GM23248 (cell line): ENCODE measurements at places on chromosomes 4 and X. TPM values are rescaled to one million over a fixed set of nuclear protein-coding genes. Genes with fewer than 3 reads are reported as not detected.
A peak's percentile ranks its signal among the peaks of the same experiment; 100 is the strongest.

USP17L5 gene
- total RNA-seq: not detected in 2 replicates

DUSP21 gene
- not detected in 2 replicates for total RNA-seq

GRCh38 chr4:150457802-150458201 is 124.1 kb upstream of the MAB21L2 start:
- 0 out of 2 replicates have a peak, but pooled peaks cover 4% of the 10 kb centered on the region for H3K4me1 ChIP-seq
- no peaks in the 10 kb centered on the region for H3K27me3 ChIP-seq
- no peak overlapping the region for H3K4me3 ChIP-seq
- no peak overlapping the region for H3K27ac ChIP-seq
- no peak for DNase-seq
- H3K36me3 ChIP-seq: no peaks in the 10 kb centered on the region

- H3K4me3 ChIP-seq: no peak overlapping the region
- peaks cover 35% of the 10 kb centered on the region for H3K27me3 ChIP-seq
- H3K36me3 ChIP-seq: no peaks in the 10 kb centered on the region
Measured at GRCh38 chr4:26204911-26205370, 115.9 kb upstream of the RBPJ start.

DNA sequence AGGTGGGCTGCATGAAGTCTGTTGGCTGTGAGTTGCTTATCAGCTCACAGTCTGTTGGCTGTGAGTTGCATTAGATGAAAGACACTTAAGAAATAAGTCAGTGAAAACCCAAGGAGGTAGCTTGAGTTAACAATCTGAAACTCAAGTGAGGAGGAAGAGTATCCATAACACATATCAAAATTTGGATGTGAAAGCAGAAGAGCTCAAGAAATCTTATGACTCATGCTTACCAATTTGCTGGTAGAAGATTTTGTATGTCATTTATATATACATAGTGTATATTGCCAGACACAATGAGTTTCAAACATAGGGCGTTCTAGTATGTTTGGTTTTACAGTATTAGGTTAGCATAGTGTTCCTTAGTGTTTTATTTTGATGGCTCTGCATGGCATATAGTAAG is 107.4 kb downstream of the DDIT4L start:
- no peak overlapping the region for H3K27ac ChIP-seq
- no peak for DNase-seq
- no peaks in the 10 kb centered on the region for H3K27me3 ChIP-seq
- peaks cover 14% of the 10 kb centered on the region for H3K4me1 ChIP-seq
- no peaks in the 10 kb centered on the region for H3K36me3 ChIP-seq

DNA sequence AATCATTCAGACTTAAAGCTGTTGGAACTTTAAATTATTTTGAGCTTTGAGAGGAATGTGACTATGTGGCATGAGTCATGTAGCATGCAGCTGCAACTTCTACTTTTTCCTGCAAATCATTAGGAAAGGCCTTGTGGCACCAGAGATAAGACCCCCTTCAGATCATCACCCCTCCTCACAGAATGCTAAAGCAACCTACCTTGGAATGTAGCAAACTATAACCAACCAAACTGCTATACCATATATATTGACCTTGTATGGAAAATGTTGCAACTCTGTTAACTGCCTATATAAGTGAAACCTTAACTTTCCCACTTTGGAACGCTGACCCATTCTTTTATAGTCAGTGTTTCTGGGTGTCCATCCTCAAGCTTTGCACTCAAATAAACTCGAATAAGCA is 32.0 kb downstream of the ATXN3L start:
- peak overlapping the region; percentile 75 for H3K27ac ChIP-seq
- H3K36me3 ChIP-seq: no peaks in the 10 kb centered on the region
- H3K4me1 ChIP-seq: peaks cover 41% of the 10 kb centered on the region
- peak; percentile 61 for DNase-seq
- H3K27me3 ChIP-seq: no peaks in the 10 kb centered on the region
- H3K4me3 ChIP-seq: no peak overlapping the region

DNA sequence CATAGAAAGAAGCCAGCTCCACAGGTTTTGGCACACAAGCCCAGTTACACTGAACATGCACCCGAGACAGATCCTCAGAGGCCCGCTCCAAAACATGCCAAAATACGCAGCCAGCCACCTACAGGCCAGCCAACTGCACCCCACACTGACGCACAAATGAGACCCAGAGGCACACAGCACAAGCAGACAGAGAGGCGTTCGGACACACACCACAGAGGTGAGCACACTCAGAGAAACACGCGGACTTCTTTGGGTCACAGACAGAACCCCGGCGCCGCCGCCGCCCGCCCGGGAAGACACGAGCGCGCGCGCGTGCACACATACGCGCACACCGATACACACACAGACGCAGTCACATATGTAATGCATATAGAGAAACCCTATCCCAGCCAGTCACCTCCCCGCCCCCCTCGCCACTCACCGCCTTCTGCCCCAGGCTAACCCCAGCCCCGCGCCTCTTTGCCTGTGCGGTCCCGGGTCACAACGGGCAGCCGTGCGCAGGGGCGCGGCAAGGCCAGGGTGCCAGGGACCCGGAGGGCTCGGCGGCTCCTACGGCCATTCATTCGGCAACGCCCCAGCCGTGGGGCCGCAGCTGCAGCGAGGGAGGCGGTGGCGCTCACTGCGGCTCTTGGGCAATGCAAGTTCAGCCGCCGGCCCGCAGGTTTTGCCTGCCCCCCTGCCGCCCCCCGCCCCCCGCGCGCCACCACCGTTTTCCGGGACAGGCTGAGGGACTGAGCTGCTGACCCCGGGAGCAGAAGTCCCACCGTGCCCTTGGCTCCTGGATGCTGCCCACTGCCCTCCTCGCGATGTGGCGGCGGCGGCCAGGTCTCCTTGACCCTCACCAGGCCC is 553 bp downstream of the SEPTIN6 start:
- H3K27me3 ChIP-seq: no peaks in the 10 kb centered on the region
- no peaks in the 10 kb centered on the region for H3K36me3 ChIP-seq
- H3K4me3 ChIP-seq: peak overlapping the region; percentile 80

DNA sequence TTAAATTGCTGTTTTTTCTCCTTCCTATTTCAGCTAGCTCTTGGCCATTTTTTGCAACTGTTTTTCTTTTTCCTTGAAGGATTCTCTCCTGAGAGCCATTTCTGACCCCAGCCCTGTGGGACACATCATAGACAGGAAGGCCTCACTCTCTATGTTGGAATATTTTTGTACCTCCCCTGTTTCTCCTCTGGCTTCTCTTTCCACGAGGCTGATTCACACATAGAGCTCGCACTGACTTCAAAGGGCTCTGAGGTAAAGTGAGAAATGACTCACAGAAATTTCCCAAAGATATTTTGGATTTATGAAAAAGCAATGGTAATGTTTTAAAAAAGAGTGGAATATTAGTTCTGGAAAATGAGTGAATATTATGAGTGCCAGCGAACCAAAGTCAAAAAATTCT is 181.7 kb upstream of the IGFBP7 start:
- H3K4me3 ChIP-seq: no peak overlapping the region
- H3K4me1 ChIP-seq: no peaks in the 10 kb centered on the region
- H3K27ac ChIP-seq: no peak overlapping the region

- peaks cover 34% of the 10 kb centered on the region for H3K4me1 ChIP-seq
- peak; percentile 41 for DNase-seq
- H3K4me3 ChIP-seq: no peak overlapping the region
- peak overlapping the region; percentile 81; the same call in 1 of the 2 replicates for H3K27ac ChIP-seq
- H3K27me3 ChIP-seq: no peaks in the 10 kb centered on the region
Measured at GRCh38 chr4:38151873-38152272, 191.7 kb downstream of the PTTG2 start.

PHEX gene
- 0.63 and 0.65 TPM in 2 replicates for total RNA-seq

GRCh38 chrX:39969099-39969818 is 128.5 kb downstream of the BCOR start:
- no peaks in the 10 kb centered on the region for H3K36me3 ChIP-seq
- H3K27me3 ChIP-seq: no peaks in the 10 kb centered on the region
- no peak overlapping the region for H3K4me3 ChIP-seq
- no peak for DNase-seq
- H3K27ac ChIP-seq: no peak overlapping the region
- H3K4me1 ChIP-seq: no peaks in the 10 kb centered on the region; the same call in 1 of the 2 replicates

- H3K4me3 ChIP-seq: no peak overlapping the region
- H3K27ac ChIP-seq: no peak overlapping the region
- no peaks in the 10 kb centered on the region for H3K27me3 ChIP-seq
- H3K36me3 ChIP-seq: no peaks in the 10 kb centered on the region
- no peak for DNase-seq
Measured at GRCh38 chrX:39762266-39762841, 335.4 kb downstream of the BCOR start.

GRCh38 chr4:11843340-11843739 is 414.6 kb upstream of the HS3ST1 start:
- H3K4me3 ChIP-seq: no peak overlapping the region
- no peaks in the 10 kb centered on the region for H3K4me1 ChIP-seq
- no peaks in the 10 kb centered on the region for H3K27me3 ChIP-seq
- no peak for DNase-seq

- DNase-seq: no peak
- H3K4me3 ChIP-seq: no peak overlapping the region
- peaks cover 38% of the 10 kb centered on the region for H3K4me1 ChIP-seq
- H3K36me3 ChIP-seq: no peaks in the 10 kb centered on the region
- no peak overlapping the region for H3K27ac ChIP-seq
Measured at GRCh38 chr4:150232029-150232428, 153.8 kb downstream of the DCLK2 start.

HPRT1 gene
- total RNA-seq: 11.8 and 12.0 TPM in 2 replicates

AFP gene
- total RNA-seq: not detected in 2 replicates

- no peaks in the 10 kb centered on the region; the same call in 1 of the 2 replicates for H3K4me1 ChIP-seq
- H3K27ac ChIP-seq: no peak overlapping the region
Measured at GRCh38 chr4:85595796-85596559, 121.0 kb downstream of the ARHGAP24 start.

DNA sequence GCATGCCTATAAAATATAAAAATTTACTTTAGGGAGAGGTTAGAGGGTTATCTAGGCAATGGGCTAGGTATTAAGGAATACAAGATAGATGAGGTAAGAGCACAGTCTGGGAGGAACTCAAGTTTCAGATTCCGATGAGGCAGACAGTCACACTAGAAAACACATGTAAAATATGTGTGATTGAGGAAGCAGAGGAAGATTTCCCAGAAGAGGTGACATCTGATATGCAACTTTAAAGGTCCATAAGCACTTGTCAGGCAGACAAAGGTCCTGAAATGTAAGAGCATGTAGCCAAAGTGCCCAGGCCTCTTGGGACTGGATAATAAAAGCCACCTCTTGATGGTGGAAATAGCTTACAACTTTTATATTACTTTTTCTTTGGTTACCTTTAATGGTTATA is 81.1 kb upstream of the AADAT start:
- H3K4me1 ChIP-seq: no peaks in the 10 kb centered on the region
- no peaks in the 10 kb centered on the region for H3K27me3 ChIP-seq
- no peak overlapping the region for H3K4me3 ChIP-seq
- no peak overlapping the region for H3K27ac ChIP-seq
- no peaks in the 10 kb centered on the region for H3K36me3 ChIP-seq

- no peaks in the 10 kb centered on the region for H3K4me1 ChIP-seq
- H3K27ac ChIP-seq: no peak overlapping the region
Measured at GRCh38 chr4:180680305-180680704, 1562.9 kb upstream of the TENM3 start.

TLL1 gene
- total RNA-seq: not detected in 2 replicates

MAGEB2 gene
- not detected in 2 replicates for total RNA-seq

DNA sequence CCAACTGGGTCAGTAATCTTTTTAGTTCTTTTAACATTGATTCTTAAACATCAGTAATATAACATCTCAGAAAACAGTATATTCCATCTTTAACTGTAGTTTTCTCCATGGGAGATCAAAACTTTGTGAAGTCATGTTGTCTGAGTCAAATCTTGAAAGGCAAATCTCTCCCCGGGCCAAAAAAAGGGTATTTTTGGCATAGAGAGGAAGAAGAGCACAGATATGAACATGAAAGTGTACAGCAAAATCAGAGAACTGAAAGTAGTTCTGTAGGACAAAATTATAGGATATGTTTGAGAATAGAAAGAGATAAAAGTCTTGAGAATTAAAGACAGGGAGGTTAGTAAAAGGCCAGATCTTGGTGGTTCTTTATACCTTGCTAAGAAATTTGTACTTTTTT is 176.4 kb upstream of the GYPA start:
- no peaks in the 10 kb centered on the region for H3K36me3 ChIP-seq
- no peaks in the 10 kb centered on the region for H3K4me1 ChIP-seq
- no peak overlapping the region for H3K4me3 ChIP-seq
- no peaks in the 10 kb centered on the region for H3K27me3 ChIP-seq
- H3K27ac ChIP-seq: no peak overlapping the region
- no peak for DNase-seq

- no peaks in the 10 kb centered on the region for H3K36me3 ChIP-seq
- H3K4me3 ChIP-seq: no peak overlapping the region
- H3K4me1 ChIP-seq: no peaks in the 10 kb centered on the region
Measured at GRCh38 chrX:45140812-45141211, 59.9 kb downstream of the DIPK2B start.

- H3K36me3 ChIP-seq: no peaks in the 10 kb centered on the region
- H3K27me3 ChIP-seq: no peaks in the 10 kb centered on the region
- no peak overlapping the region for H3K27ac ChIP-seq
- H3K4me3 ChIP-seq: no peak overlapping the region
Measured at GRCh38 chr4:69497076-69497475, 1.4 kb upstream of the UGT2B4 start.

- no peak overlapping the region for H3K4me3 ChIP-seq
- H3K27me3 ChIP-seq: no peaks in the 10 kb centered on the region
- H3K36me3 ChIP-seq: no peaks in the 10 kb centered on the region
- H3K4me1 ChIP-seq: peaks cover 47% of the 10 kb centered on the region
- H3K27ac ChIP-seq: peak overlapping the region; percentile 86
- DNase-seq: no peak
Measured at GRCh38 chr4:182928061-182928460, 10.9 kb upstream of the DCTD start.

GCNA gene
- total RNA-seq: 2.2 and 2.5 TPM in 2 replicates

GRCh38 chr4:122679317-122679716 is 53.2 kb upstream of the BBS12 start:
- no peaks in the 10 kb centered on the region for H3K36me3 ChIP-seq
- no peaks in the 10 kb centered on the region for H3K27me3 ChIP-seq
- no peaks in the 10 kb centered on the region for H3K4me1 ChIP-seq

- no peaks in the 10 kb centered on the region for H3K27me3 ChIP-seq
- peaks cover 27% of the 10 kb centered on the region for H3K4me1 ChIP-seq
- DNase-seq: peak; percentile 61
- no peak overlapping the region for H3K27ac ChIP-seq
- no peaks in the 10 kb centered on the region for H3K36me3 ChIP-seq
Measured at GRCh38 chr4:158170691-158171561, 1.9 kb downstream of the GASK1B start.

DNA sequence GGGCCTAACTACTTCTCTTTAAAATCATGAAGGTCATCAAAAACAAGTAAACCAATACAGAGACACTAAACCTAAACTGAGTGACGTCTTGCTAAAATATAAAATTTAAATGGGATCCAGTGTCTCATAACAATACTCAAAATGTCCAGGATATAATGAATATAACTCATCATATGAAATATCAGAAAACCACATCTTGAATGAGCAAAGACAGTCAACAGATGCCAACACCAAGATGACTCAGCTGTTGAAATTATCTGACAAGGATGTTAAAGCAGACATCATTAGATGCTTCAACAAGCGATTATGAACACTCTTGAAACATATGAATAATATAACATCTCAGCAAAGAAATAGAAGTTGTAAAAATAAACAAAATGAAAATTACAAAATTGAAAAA is 8.3 kb downstream of the NAP1L2 start:
- no peaks in the 10 kb centered on the region for H3K27me3 ChIP-seq
- H3K27ac ChIP-seq: no peak overlapping the region
- DNase-seq: no peak
- H3K4me3 ChIP-seq: no peak overlapping the region
- H3K36me3 ChIP-seq: no peaks in the 10 kb centered on the region
